NT2/D1 (cell line): ENCODE measurements at places on chromosomes 5 and 9.

DNA sequence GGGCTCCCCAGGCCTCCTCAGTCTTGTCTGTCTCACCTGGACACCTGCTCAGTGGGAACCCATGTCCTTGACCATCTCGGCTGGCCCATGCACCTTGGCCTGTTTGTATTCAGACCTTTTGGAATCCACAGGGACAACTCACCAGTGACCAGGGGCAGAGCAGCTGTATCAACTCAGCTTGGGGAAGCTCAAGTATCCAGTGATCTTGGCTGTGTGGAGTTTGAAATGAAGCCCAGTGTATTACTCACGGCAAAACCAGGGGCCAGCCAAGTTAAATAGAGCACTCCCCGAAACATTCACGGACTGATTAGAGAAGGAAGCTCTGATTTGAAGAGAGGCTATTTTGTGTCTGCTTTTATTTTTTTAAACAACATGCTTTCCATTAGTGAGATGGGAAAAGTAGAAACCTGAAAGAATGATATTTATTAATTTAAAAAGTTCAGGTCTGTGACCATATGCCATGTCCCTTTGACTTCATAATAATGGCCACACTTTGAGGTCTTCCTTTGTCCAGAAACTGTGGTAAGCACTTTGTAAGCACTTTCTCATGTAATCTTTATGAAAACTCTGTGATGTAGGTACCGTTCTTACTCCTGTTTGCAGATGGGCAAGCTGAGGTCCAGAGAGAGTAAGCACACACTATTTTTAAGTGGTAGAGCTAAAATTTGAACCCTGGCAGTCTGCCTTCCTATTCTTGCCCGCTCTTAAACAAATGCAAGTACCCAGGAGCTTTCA, 656.5 kb downstream of the BNC2 start:
- DNase-seq = no peak

DNA sequence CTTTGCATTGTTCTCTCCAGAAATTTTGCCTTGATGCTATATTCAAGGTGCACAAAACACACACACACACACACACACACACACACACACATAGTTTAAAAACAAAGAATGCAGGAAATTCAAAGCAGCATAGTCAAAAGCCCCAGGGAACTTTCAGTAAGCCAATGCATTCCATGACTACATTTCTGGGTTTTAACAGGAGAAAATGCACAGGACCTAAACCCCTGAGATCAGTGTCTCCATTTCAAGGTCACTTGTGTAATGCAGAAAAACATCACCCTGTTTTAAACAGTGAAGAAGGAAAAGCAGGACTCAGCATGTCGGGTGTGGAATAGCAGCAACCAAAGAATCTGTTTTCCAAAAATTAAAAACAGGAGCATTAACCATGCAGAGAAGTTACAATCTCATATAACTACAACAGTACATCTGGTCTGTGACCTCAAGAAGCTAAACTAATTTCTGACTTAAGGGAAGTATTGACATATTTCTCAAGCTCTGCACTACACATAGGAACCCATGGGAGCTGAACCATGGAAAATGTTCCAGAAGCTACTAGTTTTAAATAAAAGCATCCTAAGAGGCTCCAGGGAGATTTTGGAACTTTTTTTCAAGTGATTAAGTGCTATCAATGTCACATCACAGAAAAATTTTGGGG, 296.7 kb downstream of the HINT1 start:
- no peak for DNase-seq

DNA sequence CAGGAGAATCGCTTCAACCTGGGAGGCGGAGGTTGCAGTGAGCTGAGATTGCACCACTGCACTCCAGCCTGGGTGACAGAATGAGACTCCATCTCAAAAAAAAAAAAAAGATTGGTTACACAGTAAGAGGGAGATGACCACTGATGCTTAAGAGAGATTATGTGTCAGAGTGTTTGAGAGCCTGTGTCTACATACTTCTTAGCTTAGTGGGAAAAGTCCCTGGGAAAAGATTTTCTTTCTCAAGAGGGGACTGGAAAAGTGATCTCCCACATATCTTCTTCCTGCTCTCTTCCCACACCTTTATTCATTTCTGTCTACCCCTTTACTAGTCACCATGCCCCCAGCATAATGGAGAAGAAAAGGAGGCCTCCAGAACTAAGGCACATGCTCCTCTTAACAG, 55.2 kb downstream of the MCTP1 start:
- no peak for DNase-seq

DNA sequence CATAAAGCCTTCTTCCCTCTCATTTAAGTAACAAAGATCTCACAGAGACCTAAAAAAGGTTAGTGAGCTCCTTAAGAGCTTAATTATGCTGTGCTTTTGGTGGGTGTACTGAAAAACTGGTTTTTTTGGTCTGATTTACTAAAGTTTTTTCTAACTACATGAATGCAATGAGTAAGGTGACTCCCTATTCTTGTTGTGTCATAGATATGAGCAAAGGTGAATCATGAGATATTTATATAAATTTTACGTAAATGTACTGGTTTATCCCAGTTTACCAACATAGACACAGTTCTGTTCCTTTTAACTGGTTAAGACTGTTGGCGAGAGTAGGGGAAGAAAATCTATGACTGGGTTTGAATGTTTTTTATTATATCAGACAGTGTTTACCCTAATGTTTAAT, 250.5 kb downstream of the NR2F1-AS1 start:
- DNase-seq = no peak

DNA sequence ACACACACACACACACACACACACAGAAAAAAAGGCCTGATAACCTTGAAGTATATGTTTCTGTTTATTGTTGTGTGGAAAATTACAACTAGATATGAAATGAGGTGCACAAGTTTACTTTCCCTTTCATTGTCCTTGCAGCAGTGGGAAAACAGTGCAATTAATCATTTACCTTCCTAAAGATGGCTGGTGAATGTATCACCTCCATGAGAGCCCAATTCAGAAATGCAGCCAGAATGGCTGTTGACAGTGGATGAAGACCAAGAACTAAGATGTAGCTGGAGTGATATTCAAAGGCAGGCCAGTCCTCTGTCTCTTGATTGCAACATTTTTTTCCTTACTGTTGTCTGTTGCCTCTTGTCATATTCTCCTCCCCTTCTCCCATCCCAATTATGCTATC, 49.6 kb upstream of the EIF4EBP3 start:
- DNase-seq = no peak

DNA sequence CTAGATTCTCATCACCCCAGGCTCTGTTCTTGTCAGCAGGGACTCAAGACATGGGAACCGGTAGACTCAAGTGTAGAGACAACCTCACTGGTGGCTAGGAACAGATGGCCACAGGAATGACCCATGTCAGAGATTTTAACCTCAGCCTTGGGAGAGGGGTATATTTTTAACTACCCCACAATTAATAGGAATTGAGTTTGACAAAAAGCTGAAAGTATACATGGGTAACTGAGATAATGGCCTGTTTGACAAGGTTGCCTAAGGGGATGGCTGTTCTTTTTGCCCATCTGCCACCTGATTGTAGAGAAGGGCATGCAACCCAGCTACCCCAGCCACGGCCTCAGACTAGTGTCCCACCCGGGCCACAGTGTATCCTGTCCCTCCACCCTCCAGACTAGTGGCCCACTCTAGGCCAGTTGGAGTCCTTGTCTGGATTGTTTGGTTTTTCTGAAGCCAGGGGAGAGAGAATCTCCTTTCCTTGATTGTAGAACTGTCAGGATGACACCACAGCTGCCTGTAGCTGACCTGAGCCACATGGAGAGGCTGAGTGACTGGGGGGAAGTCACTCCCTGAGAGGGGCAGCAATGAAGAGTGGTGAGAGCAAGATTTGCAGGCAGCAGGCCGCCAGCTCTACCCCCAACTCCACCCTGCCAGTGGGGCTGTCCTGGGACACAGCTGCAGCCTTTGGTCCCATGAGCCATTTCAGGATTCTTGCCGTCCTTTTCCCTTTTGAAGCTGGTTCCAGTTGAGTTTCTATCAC, 14.6 kb upstream of the ANGPTL2 start:
- DNase-seq = no peak

- DNase-seq = no peak
Observed at GRCh38 chr9:15158064-15158463, 149.0 kb downstream of the TTC39B start.

DNA sequence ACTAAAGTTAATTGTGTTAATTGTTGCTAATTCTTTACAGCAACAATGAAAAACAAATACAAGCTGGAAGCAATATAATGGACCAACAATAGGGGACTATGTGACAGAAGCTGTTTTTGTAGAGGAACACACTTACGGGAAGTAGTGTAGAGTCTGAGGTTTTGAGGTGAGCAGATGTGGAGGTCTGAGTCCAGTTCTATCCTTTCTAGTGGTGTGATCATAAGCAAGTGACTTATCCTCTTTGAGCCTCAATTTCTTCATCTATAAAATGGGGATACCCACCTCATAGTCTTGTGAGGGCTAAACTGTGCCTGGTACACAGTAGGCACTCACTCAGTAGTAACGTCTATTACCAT, 28.3 kb downstream of the ALG2 start:
- DNase-seq = no peak

- DNase-seq = no peak
Observed at GRCh38 chr5:79792463-79792862, 102.8 kb downstream of the CMYA5 start.

- no peak for DNase-seq
Observed at GRCh38 chr5:134502259-134502658, 23.2 kb upstream of the JADE2 start.

DNA sequence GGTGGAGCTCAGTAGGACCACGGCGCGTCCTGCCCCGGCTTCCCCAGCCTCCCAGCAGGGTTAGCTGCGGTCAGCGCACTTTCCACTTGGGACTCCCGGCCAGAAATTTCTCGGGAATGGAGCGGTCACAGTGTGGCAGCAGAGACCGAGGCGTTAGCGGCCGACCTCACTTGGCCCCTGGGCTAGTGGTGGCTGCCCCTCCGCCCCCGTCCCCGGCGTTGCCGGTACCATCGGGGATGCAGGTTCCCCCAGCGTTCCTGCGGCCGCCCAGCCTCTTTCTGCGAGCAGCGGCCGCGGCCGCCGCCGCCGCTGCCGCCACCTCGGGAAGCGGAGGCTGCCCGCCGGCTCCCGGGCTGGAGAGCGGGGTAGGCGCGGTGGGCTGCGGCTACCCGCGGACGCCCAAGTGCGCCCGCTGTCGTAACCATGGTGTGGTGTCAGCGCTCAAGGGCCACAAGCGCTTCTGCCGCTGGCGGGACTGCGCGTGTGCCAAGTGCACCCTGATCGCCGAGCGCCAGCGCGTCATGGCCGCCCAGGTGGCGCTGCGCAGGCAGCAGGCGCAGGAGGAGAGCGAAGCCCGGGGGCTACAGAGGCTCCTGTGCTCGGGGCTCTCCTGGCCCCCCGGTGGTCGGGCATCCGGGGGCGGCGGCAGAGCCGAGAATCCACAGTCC, 460 bp downstream of the DMRTA1 start:
- peak; percentile 52 for DNase-seq

- DNase-seq = no peak
Observed at GRCh38 chr9:118449554-118449953, 745.4 kb downstream of the TLR4 start.

DNA sequence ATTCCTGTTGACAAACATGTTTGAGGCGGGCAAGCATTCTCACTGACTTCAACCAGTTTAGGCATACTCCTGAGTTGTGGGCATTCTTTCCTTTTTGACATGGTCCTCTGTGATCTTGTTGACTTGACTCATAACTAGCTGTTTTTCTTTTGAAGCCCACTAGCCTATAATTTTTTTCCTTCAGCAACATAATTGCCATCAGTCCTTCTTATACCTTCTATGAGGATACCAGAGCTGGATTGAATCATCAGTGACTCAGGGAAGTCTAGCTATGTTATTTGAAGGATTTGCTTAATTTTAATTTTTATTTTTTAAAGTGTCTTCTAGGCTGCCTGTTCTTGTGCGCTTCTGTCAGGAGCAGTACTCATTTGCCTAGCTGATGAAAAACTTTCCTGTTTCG, 259.5 kb downstream of the NR3C1 start:
- DNase-seq = no peak

GRCh38 chr9:99029083-99029645, 75.7 kb upstream of the TGFBR1 start:
- DNase-seq = no peak

GRCh38 chr5:173772384-173773059, 115.6 kb upstream of the CPEB4 start:
- DNase-seq = no peak

GRCh38 chr9:84583866-84584265, 85.7 kb upstream of the NTRK2 start:
- no peak for DNase-seq

DNA sequence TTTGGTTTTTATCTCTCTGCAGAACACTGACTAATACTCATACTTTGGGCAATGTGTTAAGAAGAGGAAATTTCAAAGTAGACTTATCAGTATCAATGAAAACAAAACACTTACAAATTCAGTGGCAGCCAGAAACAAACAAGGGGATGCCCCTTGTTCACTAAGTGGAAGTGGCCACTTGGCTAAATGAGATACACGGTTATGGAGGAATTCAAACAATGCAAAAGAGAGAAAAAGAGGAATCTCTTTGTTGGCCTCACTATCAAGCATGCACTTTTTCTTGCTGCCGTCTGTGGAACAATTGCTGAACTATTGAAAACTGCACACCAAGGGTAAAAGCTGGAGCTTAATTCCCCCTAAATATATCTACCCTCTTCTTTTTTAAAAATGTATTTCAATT, 2044.9 kb upstream of the CDH6 start:
- no peak for DNase-seq

- no peak for DNase-seq
Observed at GRCh38 chr9:98765256-98765655, 31.1 kb downstream of the ANKS6 start.

DNA sequence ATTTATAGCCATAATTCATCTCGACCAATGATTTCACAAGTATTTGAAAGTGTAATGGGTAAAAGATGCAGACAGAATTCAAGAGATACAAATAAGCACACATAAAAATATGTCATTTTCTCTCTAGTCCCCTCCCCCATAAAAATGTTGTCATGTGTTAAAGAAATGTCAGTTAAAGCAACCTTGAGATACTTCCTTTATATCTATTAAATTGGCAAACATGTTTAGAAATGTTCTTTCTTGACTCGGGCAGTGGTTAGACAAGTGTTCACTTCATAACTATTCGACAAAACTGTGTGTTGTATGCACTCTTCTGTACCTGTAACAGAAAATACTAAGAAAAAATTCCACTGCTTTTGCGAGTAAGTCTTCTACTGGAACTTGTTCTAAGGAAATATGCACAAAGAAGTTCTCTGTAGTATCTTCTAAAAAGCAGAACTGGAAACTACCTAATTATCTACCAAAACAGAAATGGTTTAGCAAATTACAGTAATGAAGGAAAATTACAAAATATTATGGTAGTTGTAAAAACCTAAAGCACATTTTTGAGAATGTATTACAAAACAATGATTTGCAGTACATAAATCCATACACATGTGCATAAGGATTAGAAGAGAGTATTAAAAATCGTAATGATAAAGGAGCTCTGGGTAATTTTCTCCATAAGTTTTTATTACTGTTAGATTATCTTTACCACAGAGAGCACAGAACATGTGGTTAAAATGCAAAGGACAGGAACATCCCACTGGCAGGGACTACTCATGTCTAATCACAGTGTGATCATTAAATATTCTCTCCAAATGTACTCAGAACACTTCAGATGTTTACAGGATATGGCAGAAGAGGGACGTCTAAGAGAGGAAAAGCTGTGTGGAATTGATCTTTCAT, 35.9 kb downstream of the FBXW2 start:
- DNase-seq = no peak
